Forelimb muscle (tissue), 1 donor: ENCODE measurements at places on chromosomes 2 and 18.

- peak; percentile 76 for DNase-seq
These were observed at the start of gene ANTXR1 for GRCh38 chr2:69013142-69013839. TSS of gene ANTXR1 (plus strand) at chr2:69013179. CDS start at chr2:69013500, 321 bp downstream.

DNA sequence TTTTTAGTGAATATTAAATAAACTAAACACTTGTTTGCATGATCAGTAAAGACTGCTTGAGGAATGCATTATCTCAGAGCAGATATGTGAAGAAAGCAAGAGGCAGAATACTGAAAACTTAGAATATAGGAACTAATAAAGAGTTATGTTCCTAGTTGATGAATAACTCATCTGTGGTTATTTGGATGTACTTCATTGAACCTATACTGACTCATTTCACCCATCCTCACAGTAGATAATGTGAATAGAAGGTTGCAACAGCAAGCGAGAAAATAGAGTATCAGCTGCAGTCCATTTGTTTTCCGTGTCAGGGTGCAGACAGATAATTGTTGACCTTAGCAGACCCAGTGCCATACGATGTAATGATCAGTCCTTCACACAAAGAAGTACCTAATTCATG is 945.7 kb upstream of the LRRTM1 start:
- DNase-seq: no peak

GRCh38 chr2:131055169-131056065 is 37.8 kb downstream of the FAM168B start:
- DNase-seq: no peak

DNA sequence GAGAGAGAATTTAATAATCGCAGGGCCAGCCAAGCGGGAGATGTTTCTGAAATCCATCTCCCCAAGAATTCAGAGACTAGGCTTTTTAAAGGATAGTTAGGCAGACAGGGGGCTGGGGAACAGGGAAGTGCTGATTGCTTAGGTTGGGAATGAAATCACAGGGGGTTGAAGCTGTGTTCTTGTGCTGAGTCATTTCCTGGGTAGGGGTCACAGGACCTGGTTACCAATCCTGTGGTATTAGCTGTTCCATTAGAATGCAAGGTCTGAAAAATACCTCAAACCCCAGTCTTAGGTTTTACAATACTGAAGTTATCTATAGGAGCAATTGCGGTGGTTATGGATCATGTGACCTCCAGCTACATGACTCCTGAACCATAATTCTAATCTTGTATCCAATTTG is 4.6 kb downstream of the SP140 start:
- no peak for DNase-seq

DNA sequence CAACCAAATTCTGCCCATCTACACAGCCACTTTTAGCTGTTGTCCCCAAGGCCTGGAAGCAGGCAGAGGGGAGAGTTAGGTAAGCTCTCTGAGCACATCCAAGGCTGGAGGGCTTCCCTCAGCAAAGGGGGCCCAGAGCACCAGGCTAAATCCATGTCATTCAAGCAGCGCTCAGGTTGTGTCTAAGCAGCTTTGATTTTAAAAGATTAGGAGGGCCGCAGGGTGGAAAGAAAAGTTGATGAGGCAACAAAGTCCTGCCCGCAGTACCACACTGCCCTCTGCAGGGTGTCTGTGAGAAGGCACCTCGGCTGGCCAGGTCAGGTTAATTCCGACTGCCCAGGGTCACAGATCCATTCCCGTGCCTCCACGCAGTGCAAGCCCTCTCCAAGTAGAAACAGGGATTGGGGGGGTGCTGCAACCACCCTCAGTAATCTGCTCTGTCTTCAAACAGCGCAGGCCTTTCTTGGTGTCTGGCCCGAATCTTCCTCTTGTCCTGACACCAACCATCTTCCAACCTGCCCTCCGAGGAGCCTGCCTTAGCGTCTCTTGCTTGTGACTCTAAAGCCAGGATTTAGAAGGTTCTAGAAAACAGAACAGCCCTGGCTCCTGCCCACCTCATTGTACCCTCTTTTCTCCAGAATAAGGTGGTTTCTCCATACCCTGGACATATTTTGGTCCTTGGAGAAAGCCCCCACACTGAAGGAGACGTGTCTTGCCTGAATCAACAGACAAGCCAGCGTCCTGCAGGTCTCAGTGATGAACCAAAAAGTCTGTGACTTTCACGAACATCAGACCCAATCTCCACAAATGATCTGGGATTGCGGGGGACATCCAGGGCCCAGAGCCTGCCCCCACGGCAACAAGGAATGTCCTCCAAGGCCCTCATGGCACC is 289.2 kb downstream of the TNS1 start:
- no peak for DNase-seq

GRCh38 chr18:25895518-25895917 is 194.9 kb downstream of the SS18 start:
- DNase-seq: no peak

DNA sequence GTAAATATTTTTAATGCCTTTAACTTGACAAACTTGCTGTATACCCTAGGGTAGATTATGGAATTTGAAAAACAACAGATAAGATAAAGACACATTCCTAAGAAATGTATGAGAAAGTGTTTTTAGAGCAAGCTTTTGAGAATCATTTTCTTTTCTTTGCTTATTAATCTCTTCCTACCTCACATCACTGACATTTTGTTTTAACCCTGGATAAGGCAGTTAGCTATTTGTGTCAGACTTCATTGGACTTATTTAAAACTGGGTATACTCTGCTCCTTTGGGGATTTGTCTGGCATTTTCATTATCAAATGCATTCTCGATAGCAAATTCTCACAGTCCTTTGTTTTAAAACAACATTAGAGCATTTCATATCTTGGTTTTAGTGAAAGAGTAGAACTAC is 17.2 kb downstream of the EML4 start:
- DNase-seq: no peak

DNA sequence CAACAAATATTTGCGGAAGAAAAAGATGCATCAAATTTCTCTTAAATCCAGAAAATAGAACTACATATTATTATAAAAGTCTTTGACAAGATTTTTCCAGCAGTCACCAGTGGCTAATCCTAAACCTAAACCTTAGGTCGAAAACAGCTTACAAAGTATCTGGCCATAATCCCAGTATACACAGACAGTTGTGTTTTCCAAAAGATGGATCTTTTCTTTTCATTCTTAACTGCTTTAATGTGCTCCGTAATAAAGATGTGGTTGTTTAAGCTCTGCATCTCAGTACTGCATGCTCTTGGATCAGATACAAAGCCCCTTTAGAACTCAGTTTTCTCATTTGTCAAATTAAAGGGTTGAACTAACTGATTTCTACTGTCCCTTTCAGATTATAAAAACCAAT is 247.8 kb downstream of the TXNL1 start:
- DNase-seq: no peak

GRCh38 chr18:77634494-77634893 is 384.8 kb downstream of the GALR1 start:
- DNase-seq: no peak

- no peak for DNase-seq
These were observed 179.1 kb upstream of the SH3BP4 start for GRCh38 chr2:234772733-234773060.

DNA sequence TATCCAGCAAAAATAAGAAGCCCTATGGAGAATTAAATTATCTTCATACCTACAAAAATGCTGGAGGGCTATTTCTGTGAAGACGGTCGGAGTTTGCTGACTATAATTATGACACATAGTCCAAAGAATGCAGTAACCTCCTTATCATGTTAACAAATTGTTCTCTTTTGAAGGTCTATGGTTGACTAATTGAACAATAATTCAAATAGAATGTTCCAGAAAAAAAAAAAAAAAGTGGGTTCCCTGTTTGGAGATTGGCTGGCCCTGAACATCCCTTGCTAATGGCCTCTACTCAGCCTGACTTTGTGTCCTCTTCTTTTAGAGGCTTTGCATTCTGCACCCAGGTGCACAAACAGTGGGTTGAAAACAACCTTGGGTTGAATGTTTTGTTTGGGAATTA is 82.8 kb upstream of the CCBE1 start:
- no peak for DNase-seq

GRCh38 chr18:79769698-79770500 is 27.8 kb upstream of the KCNG2 start:
- DNase-seq: no peak

DNA sequence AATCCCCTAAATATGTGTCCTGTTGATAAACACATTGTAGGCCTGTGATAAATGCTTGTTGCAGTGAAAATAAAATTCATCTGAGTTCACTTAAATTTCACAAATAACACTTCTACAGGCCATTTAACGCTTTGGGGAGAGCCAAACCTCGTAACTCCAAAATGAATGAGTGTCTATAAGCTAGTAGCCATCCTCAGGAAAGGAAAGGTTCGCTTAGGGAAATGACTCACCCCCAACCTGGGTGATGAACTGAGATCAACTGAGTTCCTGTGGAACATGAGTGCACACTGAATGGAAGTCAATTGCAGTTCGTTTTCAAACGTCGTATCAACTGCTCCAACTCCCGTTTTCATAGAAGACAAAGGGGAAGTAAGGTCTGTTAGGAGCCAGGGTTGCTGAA is 527.6 kb upstream of the ID2 start:
- no peak for DNase-seq
